Stimulated activated CD4-positive, alpha-beta T cell treated with anti-CD3 and anti-CD28 coated beads, Interleukin-4, amount 100 ng/mL, for 4 hours (primary cell): ENCODE measurements at places on chromosomes 5 and 9.

DNA sequence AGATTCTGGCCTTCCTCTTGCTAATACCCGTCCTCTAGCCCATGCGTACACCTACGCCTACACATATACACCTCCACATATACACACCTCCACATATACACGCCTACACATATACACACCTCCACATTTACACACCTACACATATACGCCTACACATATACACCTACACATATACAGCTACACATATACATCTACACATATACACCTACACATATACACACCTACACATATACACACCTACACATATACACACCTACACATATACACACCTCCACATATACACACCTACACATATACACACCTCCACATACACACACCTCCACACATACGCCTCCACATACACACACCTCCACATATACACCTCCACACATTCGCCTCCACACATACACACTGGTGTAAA, 27.2 kb downstream of the AK3 start:
- no peak for DNase-seq

DNA sequence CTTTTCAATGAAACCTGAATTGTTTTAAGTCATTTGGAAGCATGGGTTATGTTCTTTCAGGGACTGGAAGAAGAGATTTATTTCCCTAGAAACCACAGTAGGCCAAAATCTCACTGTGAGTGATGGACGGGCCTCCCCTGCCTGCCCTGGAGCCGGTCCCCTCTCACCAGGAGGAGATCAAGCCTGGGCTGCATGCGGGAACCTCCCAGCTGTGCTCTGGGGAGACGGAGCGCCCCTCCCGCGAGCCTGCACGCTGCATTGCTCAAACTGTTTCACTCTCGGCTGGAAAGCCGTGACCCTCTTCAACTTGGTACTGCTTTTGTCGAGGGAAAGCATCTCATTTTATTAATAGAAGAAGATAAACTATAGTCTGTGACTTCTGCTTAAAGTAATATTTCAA, 85.4 kb downstream of the IRX2 start:
- DNase-seq = no peak

GRCh38 chr5:96875791-96876291, 459 bp upstream of the ERAP2 start:
- DNase-seq = no peak

- no peak for DNase-seq
Observed at GRCh38 chr5:56513141-56513540, 280.0 kb upstream of the ANKRD55 start.

- no peak for DNase-seq
Observed at GRCh38 chr5:61612431-61612830, 280.4 kb downstream of the ZSWIM6 start.

GRCh38 chr9:26326563-26326962, 566.0 kb downstream of the CAAP1 start:
- DNase-seq = no peak

- DNase-seq = no peak
Observed at GRCh38 chr5:179331591-179332375, 13.5 kb downstream of the ADAMTS2 start.

- no peak for DNase-seq
Observed at GRCh38 chr9:115643948-115644727, 509.5 kb upstream of the PAPPA start.

DNA sequence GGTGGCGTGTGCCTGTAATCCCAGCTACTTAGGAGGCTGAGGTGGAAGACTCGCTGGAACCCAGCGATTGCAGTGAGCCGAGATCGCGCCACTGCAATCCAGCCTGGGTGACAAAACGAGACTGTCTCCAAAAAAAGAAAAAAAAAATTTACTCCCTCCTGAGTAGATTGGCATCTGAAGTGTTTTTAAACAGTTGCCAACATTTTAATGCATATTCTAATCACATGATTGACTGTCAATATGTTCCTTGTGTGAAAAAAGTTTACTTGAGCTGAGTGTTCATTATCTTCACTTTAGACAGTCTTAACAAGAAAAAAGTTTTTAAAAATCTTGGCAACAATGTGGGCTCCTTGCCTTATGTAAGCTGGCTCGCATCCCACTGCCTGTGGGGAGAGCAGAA, 53.8 kb downstream of the AGXT2 start:
- no peak for DNase-seq

- DNase-seq = no peak
Observed at GRCh38 chr5:12570688-12571087, 666.4 kb upstream of the CTNND2 start.

- no peak for DNase-seq
Observed at GRCh38 chr5:107607196-107607595, 63.5 kb downstream of the EFNA5 start.

DNA sequence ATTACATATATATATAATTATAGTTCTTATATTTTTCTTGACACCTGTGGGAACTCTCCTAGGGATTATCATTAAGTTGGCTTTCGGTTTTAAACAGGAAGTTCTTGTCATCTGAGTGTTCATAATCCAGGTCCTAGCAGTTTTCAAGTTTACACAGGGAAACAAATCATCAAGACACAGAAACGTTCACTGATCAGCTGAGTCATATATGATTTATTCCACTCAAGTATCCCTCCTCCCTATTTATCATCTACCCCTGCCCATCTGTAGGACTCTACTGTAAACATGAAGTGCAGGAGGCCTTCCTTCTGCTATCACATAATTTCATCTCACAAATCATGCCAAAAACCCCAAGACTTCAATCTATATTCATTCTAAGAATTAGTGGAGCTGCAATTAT, 6.3 kb downstream of the SLC25A51 start:
- DNase-seq = no peak

DNA sequence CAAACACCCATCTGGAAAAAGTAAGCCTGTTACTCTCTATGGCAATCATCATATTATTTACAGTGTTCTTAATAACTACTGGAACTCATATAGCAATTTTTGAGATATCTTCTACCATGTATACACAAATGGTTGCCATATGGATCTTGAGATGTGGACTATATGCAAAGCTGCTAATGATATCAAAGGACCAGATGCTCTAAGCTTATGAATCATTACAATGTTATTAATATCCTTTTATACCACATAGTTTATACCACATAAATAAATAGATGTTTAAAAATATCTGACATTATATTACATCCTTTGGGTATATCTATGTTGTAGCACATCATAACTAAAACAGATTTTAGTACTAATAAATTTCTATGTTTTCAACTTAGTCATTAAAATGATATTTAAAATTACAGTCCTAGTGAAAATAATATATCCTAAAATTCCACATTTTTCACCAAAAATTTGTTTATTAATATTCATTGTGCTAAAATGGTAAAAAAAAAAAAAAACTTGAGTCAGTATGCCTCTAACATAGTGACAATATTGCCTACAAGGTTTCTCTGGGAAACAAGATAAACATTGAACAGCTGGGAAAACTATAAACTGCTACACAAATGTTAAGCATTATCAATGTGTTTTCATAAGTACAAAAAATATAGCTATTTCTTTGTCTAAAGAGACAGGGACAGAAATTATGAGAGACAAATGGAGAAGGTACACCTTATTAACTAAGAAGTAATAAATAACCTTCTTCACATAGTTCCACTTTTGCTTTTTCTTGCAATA, 85.5 kb downstream of the DTWD2 start:
- DNase-seq = no peak

GRCh38 chr9:114218264-114219120, 63.2 kb downstream of the COL27A1 start:
- DNase-seq = no peak

GRCh38 chr9:116608064-116608463, 79.0 kb upstream of the TRIM32 start:
- no peak for DNase-seq

DNA sequence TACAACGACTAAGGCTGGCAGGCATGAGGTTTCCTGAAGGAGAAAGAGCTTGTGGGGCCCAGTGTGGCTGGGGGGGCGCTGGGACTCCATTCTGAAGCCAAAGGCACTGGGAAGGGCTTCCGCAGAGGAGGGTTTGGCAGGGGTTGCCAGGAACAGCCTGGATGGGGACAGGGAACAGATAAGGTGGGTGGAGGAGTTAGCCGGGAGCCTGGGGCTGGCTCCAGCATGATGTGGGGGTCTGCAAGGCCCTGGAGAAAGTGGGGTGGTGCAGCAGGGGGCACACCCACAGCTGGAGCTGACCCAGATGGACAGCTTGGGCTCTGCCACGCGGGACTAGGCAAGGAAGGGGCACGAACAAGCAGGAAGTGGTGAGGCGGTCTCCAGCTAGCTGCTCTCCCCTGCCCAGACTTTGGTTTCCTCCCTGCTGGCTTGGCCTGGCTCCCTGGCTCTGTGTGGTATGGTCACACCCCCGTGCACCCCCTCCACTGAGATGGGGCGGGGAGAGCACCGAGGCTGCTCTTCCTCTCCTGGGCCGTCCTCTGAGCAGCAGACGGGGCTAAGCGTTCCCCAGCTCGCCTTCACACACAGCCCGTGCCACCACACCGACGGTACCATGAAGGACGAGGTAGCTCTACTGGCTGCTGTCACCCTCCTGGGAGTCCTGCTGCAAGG, at the start of gene LTC4S:
Gene LTC4S (plus strand): TSS at position 519 of the 672 bp plus-strand sequence. CDS start 95 bp downstream, at position 614.
- DNase-seq = no peak

GRCh38 chr5:17096952-17097695, 120.3 kb upstream of the BASP1 start:
- no peak for DNase-seq

DNA sequence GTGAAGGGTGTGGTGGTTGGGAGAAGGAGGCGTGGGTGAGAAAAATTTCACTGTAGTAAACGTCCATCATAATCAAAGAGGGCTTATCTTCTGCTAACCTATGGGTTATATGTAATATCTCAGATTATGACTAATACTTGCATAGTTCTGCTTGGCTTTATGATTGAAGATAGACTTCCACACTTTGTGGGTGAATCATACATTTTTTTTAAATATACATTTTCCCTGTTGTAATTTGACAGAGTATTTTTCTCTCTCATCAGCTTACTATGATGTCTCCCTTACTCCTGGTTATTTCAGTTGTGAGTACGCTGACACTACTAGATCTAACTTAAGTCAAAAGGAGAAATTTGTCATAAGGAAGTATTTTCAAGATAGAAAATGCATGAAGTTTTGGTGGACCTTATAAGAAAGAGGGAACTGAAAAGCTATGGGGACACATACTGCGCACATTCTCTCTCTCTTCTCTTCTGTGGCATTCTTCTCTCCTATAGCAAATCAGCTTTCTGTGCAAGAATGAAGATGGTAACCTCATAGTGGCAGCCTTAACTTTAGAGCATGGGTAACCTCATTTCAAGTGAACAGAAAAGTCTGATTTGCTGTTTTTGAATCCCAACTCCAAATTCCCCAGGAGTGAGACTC, 4.9 kb upstream of the JAK2 start:
- no peak for DNase-seq

- DNase-seq = no peak
Observed at GRCh38 chr9:82036086-82036485, 47.5 kb downstream of the SPATA31D1 start.

GRCh38 chr9:126842977-126843799, 17.3 kb upstream of the ZBTB34 start:
- DNase-seq = no peak

DNA sequence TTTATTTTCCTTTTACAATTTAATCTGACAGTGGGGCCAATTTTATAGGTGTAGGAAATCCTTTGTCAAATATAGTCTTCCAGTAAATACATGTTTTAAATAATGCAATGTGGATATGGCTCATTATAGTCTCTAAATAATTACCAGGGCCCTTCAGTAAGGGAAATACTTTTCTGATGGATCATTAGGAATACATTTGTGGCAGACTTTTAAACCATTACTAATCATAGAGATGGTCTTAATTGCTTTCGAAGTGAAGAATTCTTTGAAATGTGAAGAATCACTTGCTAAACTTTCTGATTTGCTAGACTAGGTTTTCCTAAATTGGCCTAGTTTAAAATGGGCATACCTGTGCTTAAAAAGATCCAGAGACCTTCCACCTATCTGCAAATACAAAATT, 105.6 kb upstream of the ELL2 start:
- DNase-seq = no peak

- DNase-seq = no peak
Observed at GRCh38 chr5:160956051-160956450, 104.0 kb upstream of the ATP10B start.

DNA sequence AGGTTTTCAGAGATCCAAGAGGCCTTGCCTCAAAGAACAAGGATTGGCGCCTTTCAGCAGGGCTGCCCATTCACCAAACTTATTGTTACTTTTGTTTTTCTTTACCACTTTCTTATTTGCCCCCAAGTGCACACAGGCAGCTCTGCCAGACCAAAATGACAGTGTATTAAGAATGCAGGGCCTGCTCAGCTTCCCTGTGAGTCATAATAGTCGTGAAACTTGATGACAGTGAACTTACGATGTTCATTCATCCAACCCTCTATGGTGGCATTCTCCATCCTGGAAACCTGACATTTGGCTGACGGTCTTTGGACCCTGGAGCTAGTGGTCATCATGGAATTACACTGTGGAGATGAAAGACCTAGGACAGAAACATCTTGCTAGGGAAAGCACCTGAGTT, 44.3 kb downstream of the UBE2QL1 start:
- no peak for DNase-seq

GRCh38 chr9:26391036-26391435, 501.6 kb downstream of the CAAP1 start:
- DNase-seq = no peak

- DNase-seq = no peak
Observed at GRCh38 chr9:33233626-33234342, 6.2 kb upstream of the SPINK4 start.

DNA sequence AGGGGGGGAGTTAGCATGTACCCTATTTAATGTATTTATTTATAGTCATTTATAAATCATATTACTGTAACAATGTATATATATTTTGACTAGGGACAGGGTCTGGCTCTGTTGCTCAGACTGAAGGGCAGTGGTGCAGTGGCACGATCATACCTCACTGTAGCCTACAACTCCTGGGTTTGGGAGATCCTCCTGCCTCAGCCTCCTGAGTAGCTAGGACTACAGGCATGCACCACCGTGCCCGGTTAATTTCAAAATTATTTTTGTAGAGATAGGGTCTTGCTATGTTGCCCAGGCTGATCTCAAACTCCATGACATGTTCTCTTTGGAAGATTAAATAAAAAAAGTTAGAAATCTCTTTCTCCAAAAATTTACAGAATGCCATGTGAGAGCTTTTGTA, 52.8 kb downstream of the ARHGEF28 start:
- no peak for DNase-seq

DNA sequence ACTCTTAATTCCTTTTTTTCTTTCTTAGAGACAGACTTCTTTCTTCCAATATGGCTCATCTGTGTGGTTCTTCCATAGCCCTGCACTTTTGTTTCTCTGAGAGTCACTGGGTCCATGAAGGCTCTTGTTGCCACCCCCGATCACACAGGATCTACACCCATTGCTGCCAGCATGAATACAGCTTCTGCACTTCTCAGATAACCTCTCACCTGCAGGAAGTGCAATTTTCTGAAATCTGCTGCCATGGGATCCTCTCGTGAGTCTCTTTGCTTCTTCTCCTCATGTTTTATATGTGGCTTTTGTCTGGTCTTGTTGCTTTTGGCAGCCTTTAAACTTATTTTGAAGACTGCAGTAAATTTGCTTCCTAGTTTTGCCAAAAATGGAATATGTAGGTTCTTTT, 171.2 kb downstream of the TMEM167A start:
- DNase-seq = no peak

GRCh38 chr9:100554935-100555401, 22.9 kb upstream of the CAVIN4 start:
- DNase-seq = no peak

- DNase-seq = no peak
Observed at GRCh38 chr5:98292496-98292895, 481.0 kb upstream of the RGMB start.
